ENCODE measurements at places on chromosomes 11 and 22.

- no peak for DNase-seq
These were observed 70.4 kb downstream of the GGTLC2 start for GRCh38 chr22:22714600-22715335.

DNA sequence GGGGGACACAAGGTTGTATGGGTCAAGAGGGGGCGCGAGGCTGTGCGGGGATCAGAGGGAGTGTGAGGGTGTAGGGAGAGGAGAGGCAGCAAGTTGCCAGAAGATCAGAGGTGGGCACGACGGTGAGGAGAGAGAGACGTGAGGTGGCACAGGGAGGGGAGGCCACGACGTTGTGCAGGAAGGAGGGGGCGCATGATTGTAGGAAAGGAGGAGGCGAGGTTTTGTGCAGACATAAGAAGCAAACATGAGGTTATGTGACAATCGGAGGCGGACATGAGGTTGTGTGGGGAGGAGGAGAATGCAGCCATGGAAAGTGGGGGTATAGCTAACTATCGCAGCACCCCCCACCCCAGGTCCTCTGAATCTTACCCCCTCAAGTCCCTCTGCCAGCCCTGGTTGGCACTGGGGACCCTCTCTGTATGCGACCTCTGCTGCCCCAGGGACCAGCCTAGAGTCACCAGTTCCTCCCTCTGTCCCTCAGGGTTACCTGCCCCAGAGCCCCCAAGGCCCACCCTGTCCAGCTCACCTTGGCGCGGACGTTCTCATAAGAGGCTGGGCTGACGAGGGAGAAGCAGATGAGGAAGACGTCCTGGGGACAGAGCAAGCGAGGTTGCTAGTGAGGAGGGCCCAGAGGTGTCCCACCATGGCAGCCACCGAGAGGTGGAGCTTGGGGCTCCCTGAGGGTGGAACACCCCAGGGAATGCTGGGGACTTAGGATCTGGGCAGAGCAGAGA, 12.5 kb downstream of the RAC2 start:
- no peak for DNase-seq

- DNase-seq = no peak
These were observed 243.6 kb upstream of the LUZP2 start for GRCh38 chr11:24253237-24253760.

DNA sequence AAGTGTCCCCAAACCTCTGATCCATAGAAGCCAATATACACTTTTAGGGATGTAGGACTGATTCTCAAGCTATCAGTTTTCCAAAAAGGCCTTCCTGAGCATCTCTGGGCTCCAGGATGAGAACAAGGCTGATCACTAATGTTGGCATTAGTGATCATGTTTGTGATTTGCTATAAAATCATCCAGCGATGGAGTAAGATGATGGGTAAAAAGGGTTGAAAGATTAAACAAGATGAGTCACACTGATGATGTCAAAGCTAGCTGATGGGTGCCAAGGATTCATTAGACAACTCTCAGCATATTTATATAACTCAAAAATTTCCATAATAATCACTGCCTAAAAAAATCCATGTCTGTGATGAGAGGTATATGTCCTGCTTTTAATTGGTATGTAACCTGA, 42.8 kb downstream of the ZNF280B start:
- no peak for DNase-seq

GRCh38 chr11:110974731-110975130, 262.5 kb upstream of the ARHGAP20 start:
- no peak for DNase-seq

DNA sequence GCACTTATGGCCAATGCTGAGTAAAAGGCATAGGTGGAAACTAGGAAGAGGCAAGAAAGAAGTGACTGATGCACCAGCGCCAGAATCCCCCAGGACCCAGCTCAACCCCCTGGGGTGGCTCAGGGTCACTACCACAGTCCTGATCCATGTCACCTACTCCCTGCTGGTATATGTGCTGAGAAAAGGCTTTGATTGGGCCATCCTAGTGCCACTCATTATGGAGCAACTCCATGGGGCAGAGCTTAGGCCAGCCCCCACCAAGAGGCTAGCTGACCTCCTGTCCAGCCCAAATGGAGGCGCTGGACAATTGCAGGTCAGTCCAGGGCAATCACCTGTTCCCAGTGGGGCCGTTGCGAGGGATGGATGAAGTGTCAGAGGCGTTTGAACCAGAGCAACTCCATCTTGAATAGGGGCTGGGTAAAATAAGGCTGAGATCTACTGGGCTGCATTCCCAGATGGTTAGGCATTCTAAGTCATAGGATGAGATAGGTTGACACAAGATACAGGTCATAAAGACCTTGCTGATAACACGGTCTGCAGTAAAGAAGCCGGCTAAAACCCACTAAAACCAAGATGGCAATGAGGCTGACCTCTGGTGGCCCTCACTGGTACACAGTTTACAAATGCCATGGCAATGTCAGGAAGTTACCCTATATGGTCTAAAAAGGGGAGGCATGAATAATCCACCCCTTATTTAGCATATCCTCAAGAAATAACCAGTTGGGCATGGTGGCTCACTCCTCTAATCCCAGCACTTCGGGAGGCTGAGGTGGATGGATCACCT, 20.6 kb upstream of the DAGLA start:
- no peak for DNase-seq

- DNase-seq = no peak
These were observed 19.5 kb upstream of the UVRAG start for GRCh38 chr11:75795276-75796090.

- no peak for DNase-seq
These were observed 197.1 kb downstream of the FAM76B start for GRCh38 chr11:95592471-95592870.

DNA sequence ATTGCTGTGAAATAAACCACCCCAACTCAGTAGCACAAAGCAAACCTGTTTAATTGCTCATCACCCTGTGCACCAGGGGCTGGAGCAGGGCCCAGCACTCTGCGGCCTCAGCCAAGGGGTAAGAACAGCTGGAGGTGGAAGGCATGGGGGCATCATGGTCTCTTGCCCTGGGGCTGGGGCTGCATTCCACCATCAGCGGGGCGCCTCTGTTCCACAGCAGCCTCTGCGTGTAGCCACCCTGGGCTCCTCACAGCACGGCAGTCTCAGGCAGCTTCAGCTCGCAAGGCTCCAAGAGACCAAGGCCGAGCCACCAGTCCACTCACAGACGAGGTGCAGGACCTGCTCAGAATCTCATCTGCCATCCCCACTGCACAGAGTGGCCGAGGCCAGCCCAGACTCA, 630.7 kb downstream of the TBC1D22A start:
- DNase-seq = no peak

GRCh38 chr11:115665175-115665821, 161.1 kb upstream of the CADM1 start:
- no peak for DNase-seq

GRCh38 chr11:44488165-44488965, 77.1 kb upstream of the CD82 start:
- DNase-seq = no peak

GRCh38 chr22:22737590-22737989, 93.2 kb downstream of the GGTLC2 start:
- no peak for DNase-seq

DNA sequence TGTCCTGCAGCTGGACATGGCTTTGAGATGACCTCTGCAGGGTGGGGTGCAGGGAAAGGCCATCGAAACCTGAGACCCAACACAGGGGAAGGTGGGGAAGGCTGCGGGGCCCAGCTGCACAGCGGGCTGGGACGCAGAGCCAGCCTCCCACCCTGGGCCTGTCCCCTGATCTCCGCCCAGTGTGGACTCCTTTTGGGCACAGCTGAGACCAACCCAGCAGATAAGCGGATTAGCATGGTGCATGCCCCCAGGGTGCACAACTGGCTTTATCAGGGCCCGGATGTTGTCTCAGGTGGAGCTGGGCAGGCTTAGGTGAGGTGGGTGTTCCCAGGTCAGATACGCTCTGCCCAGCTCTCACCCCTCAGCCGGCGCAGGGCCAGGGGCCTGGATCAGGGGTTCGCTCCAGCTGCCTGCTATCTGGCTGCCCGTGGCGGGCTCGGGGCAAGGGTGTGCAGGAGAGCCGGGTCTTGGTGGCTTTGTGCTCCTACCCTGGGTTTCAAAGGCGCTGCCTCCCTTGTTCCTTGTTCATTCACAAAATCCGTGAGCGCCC, 28.1 kb upstream of the MUC5AC start:
- no peak for DNase-seq

DNA sequence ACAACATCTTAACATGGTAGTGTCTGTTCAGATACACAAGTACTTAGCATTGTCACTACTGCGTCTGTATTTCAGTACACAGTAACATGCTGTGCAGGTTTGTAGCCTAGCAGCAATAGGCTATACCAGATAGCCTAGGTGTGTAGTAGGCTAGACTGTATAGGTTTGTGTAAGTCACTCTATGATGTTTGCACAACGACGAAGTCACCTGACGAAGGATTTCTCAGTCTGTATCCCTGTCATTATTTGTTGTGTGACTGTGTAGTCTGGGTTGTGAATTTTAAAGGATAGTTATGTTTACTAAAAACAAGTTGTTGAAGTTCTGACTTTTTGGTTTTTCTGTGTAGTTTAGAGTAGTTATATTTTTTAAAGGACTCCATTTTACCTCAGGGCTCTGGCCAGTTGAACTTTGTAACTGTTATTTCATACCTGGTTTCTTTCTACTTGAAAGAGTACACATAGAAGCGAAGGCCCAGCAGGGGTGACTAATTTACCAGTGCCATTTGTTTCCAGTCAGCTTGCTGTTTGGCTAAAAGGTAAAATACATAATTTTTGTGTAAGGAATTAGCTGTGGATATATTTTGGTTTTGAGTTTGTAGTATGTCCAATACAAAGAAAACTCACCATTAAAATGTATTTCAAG, 72.3 kb downstream of the PPP6R3 start:
- no peak for DNase-seq

- no peak for DNase-seq
These were observed 171.1 kb upstream of the SEZ6L start for GRCh38 chr22:25997886-25998775.

GRCh38 chr11:91956711-91957110, 267.9 kb upstream of the FAT3 start:
- DNase-seq = no peak
